ENCODE measurements at places on chromosomes 1 and 21. TPM values are rescaled to one million over a fixed set of nuclear protein-coding genes. Genes with fewer than 3 reads are reported as not detected.

The NMNAT2 gene
- total RNA-seq: under 0.01 TPM

The PLPPR5 gene
- not detected for total RNA-seq

The MRPS6 gene
- total RNA-seq: 5.2 TPM

The CA14 gene
- total RNA-seq: not detected

The DNM3 gene
- 1.6 TPM for total RNA-seq

The ADAMTSL4 gene
- 70.6 TPM for total RNA-seq

All from epithelial cell of alveolus of lung (primary cell).